EL (cell line): ENCODE measurements at places on chromosomes 2 and 18.
A peak's percentile ranks its signal among the peaks of the same experiment; 100 is the strongest.

DNA sequence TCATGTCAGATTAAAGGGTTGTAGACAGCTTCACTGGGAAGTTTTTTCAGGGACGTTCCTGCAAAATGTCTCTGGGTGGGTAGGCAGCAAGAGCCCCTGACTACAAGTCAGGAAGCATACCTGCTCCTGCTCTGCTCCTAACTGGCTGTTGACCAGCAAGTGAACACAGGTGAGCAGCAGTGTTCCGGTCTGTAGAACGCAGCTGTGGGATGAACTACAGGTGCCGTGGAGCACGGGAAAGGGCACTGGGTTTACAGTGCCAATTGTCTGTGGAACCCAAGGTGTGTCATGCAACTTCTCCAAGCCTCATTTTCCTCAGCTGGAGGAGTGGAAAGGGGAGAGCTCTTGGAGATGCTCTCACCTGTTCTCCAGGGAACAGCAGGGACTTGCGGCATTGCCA, 6.6 kb downstream of the ASB18 start:
- no peak for DNase-seq

DNA sequence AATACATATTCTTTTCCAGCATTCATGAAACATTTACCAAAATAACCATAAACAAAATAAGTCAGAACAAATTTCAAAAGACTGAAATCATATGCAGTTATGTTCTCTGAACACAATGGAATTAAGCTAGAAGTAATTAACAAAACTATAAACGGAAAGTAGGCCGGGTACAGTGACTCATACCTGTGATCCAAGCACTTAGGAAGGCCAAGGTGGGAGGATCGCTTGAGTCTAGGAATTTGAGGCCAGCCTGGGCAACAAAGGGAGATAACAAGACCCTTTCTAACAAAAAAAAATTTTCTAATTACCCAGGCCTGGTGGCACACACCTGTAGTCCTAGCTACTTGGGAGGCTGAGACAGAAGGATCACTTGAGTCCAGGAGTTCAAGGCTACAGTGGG, 14.9 kb downstream of the ATAD2B start:
- peak; percentile 38 for DNase-seq

- DNase-seq, result peak; percentile 49
Measured at GRCh38 chr2:64063924-64064331, 44.7 kb upstream of the VPS54 start.

DNA sequence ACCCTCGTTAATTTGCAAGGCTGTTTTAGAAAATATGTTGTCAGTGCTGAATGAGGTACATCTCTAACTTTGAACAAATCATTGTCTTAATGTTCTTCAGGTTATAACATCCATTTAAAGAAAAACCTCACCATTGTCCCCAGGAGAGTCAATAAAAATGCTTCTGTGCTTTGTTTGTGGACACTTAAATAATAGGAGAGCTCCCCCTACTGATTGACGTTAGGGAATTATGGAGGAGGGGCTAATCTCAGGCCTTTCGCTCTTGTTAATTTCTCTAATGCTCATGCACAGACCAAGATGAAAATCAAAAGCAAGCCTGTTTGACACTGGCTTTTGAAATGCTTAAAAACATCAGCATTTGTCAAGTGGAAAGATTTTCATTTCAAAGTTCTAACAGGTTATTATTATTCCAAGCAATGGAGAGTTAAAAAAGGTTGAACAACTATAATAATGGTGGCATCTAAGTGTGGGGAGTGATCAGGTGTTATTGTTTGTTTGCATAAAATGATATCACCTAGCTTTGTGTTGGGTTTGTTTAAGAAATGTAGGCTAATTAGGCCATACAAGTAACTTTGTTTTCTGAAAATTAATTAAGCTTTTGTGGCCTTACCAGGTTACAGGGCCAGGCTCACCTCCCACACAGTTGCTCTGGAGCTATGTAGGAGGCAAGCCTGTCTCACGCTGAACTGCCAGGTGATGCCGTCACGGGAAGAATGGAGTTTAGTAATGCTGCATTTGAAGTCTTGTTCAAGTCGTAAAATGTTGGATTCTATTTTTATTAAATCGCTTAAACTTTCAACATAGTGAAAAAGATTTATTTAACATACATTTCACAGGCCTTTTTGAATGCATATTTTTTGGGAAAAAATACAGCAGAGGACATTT, 51.7 kb upstream of the SMIM21 start:
- peak; percentile 58 for DNase-seq

DNA sequence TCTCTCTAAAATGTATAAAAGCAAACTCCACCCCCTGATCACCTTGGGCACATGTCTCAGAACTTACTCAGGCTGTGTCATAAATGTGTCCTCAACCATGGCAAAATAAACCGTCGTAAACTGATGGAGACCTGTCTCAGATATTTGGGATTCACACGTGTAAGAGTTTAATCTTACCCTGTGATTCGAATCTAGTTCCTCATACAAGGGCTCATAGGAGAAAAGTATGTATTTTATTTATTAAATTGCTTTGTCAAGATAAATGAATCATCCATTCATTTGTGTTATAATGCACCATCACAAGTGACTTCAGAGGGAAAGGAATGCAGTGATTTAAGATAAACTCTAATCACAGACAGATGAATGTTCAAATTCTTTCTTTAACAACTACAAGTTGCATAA, 712.5 kb upstream of the LRATD1 start:
- DNase-seq, result peak; percentile 24

DNA sequence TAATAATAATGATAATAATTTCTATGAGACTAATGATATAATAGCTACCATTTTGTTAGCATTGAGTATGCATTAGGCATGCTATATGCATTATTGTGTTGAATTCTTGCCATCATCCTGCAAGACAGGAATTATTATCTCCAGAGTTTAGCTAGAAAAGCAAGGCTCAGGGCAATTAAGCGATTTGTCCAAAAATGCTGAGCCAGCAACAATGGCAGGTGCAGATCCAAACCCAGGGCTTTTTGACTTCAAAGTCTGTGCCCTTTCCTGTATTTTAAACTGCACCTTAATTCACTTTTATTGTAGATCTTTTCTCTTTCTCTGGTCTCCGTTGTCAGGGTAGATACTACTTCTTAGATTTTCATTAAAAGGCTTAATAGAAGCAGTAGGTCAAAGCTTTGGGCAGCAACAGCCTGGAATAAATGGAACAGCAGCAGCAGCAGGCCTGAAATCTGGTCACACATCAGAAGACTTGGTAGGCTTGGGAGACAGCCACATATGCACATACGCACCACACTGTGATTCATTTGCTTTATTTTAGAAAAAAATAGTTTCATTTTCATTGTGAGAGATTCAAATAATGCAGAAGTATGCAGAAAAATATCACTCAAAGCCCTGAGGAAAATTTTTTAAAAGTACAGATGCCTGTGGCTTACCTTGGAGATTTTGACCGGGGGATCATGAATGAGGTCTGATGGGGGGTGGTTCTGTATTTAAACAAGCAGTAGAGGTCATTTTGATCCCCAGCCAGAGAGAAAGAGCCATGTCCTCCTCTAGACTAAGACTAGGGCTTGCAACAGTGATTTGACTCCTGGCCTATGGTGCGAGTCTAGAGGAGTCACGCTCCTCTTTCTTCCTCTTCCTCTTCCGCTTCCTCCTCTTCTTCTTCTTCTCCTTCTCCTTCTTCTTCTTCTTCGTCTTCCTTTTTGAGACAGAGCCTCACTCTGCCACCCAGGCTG, 455.7 kb downstream of the TSN start:
- DNase-seq, result no peak

DNA sequence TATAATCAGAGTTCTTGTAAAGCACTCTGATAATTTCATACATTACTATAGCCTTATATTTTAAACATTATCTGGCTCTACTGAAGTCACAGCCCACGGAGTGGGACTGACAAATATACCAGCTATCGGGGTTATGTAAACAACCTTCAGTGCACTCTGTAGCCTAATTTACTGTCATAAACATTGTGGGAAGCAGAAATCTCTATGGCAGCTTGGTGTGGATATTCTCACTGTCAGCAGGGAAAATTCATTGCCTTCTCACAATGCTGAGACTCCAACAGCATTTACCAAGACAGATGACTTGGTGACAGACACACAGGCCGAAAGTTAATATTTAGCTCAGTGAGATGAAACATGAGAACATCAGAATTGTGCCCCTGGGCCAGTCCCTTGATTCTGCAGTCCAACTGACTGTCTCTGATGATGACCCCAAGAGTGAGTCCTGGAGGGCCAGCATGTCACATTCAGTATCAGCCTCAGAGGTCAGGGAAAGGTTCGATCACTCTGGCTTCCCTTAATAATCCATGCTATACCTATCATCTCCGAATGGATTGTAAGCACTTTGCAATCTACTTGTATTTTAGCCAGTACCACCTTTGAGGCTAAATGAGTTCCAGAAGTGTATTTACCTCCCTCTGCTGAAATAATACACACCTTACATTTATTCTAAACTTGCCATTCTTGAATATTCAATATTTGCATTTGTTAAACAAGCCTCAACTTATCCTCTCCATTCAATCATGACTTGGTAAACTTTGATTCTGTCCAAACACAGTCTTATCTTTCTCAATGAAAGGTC, 146.2 kb upstream of the OSR1 start:
- no peak for DNase-seq

DNA sequence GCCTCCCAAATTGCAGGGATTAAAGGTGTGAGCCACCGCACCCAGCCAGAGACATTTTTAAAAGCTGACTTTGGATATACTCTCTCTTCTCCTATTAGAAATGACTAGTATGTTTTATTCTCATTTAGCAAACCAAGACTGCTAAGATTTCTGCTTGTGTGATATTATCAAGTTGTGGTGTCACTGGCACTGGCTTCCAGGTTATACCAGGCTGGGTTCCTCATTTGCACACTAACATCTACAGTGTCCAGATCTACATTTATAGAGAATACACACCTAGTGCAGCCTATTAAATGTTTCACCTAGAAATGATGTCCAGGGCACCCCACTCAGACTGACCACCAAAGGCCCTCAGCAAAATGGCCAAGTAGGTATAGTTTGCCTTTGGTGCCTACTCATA, 265.3 kb upstream of the STON1 start:
- DNase-seq, result no peak

DNA sequence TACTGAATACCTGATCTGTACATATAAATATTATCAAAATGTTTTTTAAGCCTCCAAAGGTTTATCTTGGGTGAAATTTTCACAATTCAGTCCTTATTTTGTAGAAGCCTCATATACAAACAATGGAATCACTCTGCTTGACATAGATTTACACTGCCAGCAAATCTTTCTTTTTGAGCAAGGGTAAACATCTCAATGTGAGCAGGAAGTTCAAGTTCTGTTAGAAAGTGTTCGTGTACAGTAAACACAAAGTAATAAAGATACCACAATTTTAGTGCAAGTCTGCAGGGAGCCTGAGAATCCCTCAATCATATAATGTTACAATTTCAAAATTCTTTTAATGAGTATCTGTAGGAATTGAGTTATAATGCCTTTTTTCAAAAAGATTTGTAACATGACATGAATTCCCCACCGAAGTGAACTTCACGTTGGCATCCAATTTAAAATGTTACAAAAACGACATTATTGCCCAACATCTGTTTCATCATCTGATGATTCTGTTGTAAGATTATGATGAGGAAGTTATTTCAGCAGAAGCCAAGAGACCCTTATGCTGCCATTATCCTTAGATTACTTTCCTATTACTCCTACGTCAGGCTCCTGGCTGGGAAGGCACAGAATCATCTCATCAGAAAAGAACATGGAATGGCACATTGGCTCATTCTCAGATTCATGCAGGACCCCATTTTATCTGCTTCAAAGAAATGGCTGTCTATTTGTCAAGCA, 283.9 kb upstream of the ACVR2A start:
- DNase-seq, result no peak

DNA sequence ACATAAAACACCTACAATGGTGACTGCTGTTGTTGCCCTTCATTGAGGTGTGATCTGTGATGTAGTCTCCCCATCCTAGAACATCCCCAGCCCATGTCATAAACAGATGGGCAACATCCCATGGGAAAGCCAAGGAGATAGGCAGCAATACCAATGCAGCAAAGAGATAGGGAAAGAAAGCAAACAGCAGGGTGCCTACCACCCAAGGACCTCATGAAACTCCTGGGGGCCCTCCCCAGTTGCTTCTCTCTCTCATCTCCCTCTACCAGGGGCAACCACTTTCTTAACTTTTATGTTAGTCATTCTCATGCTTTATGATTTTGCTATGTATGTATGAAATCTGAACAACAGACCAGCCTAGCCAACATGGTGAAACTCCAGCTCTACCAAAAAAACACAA, 8.1 kb upstream of the ITPRIPL1 start:
- DNase-seq, result no peak

DNA sequence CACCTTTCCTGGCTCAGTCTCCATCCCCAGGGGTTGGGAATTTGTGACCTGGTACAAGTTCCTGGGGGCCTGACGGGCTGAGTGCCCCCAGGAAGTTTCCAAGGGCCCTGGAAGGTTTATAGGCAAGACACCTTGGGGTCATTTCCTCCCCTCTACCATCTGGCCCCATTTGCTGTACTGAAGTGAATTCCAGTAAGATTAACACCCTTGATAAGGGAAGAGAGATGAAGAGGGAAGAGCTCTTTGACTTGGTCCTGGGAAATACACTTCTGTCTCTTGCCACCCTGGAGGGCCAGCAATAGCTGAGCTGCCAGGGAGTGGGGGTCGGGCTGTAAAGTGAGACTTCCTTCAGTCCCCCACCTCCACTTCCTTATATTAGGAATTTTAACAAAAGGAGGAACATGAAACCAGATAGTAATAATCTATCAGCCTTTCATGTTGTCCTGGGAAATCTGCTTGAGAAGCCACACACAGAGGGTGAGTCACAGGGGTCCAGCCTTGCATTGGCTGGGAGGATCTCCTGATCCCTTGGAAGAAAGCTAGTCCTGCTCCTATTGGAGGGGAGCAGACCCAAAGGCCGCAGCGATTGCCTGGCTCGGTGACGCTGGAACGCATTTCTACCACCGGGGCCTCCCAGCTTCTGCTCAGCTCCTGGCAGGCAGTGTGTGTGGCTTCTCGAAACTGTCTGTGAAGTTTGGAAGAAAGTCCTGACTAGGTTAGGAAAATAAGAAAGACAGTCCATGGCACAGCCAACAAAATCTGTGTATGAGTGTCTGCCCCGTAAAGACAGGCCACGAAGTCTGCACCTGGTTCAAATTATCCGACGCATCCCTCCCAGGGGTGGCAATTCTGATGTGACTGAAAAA, 87.3 kb downstream of the ACAA2 start:
- DNase-seq, result peak; percentile 95

GRCh38 chr2:231563378-231563961, 29.2 kb upstream of the TEX44 start:
- peak; percentile 66 for DNase-seq
